Sigmoid colon (tissue), 7 donors: ENCODE measurements at places on chromosomes 6 and 20. TPM values are rescaled to one million over a fixed set of nuclear protein-coding genes. Genes with fewer than 3 reads are reported as not detected.

GRCh38 chr20:44489931-44490330 is 14.3 kb downstream of the TTPAL start:
- no peak for DNase-seq

GRCh38 chr6:30752157-30752927 is 8.0 kb upstream of the IER3 start:
- peak; percentile 98 for DNase-seq

The BMP2 gene
- 2.8 TPM for total RNA-seq

The NFATC2 gene
- 5.0 TPM for total RNA-seq

GRCh38 chr6:7975764-7976146 is 65.2 kb upstream of the TXNDC5 start:
- no peak for DNase-seq

- DNase-seq: no peak
Measured at GRCh38 chr6:95780037-95780436, 202.7 kb downstream of the MANEA start.

GRCh38 chr6:124470803-124471202 is 491.4 kb upstream of the RNF217 start:
- no peak for DNase-seq

- DNase-seq: no peak
Measured at GRCh38 chr20:62622877-62623487, 19.3 kb upstream of the SLCO4A1 start.

GRCh38 chr6:53238311-53238710 is 89.7 kb upstream of the GCM1 start:
- no peak for DNase-seq

DNA sequence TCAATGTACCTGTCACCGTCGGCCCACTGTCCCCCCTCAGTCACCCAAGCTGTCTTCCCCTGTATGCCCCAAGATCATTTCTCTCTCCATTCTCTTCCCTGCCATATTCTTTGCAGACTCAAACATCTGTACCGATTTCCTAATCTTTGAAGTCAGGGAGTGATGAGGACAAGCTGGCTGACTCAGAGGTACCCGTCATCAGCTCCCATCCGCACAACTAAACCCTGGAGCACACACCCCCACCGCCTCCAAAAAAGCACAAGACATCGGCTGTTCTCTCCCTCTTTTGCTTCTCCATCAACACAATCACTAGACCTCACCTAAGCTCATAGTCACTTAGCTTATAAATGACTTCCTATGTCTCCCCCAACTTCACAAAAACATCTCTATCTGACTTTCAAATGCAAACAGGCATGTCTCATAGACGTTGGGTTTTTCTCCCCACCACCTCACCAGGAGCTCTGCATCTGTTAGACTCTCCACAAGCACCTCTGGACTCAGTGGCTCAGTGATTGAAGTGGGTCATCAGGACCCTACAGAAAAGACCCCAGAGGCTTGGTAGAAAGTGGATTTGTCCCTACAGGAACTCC is 11.5 kb upstream of the NFATC2 start:
- no peak for DNase-seq

GRCh38 chr6:125789167-125789566 is 1.6 kb upstream of the NCOA7 start:
- DNase-seq: peak; percentile 74

- no peak for DNase-seq
Measured at GRCh38 chr6:158643836-158644230, 710 bp downstream of the DYNLT1 start.

DNA sequence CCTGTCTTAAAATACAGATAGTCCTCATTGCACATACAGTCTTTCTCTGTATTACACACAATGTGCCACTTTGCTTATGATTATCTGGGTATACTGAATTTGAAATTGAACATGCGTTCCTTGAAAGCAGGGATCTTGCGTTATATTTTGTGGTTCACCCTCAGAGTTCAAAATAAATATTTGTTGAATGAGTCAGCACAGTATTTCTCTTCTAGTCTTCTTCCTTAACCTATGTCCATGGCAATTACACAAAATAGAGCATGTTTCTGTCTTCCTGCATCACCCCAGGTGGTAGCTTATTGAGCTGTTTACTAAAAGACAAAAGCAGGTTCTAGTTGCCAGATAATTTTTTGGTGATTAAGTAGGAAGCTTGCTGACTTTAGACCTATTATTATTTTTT is 272.9 kb upstream of the FERMT1 start:
- DNase-seq: no peak

DNA sequence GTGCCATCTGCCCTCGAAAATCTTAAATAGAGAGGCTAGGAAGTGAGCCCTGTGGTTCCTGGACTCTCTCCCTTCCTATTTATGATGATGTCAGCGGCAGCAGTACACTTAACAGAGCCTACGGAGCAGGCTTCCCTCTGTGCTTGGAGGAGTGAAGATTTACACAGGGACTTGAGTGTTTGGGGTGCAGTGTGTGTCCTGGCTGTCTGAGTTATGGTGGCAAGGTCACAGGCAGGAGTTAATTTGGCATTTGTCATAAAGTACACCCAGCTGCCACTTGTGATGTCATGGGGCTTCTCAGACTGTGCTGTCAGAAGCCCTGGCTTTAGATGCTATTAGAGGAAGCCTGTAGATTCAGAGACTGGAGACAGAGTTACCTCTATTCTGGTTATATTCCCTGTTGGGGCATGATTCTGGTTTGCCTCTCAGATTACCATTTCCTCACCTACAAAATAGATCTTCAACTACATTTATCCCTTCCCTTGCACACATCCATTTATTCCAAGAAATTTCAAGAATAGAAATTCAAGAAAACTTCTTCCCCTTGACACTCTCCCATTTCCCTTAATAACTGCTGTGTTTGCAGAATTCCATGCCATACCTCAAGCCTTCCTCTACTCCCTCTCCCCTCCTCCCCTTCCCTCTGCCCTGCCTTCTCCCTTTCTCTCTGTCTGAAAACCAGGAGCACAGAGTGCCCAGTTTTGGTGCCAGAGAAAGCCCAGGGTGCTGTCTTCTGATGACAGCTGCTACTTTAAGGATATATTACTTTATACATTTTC is 72.1 kb downstream of the SLC24A3 start:
- DNase-seq: peak; percentile 75

GRCh38 chr6:100482698-100483097 is 18.0 kb upstream of the SIM1 start:
- no peak for DNase-seq

GRCh38 chr6:142187209-142187608 is 40.1 kb downstream of the VTA1 start:
- DNase-seq: no peak

- peak; percentile 78 for DNase-seq
Measured at GRCh38 chr6:125201961-125202729, 48.6 kb downstream of the TPD52L1 start.

DNA sequence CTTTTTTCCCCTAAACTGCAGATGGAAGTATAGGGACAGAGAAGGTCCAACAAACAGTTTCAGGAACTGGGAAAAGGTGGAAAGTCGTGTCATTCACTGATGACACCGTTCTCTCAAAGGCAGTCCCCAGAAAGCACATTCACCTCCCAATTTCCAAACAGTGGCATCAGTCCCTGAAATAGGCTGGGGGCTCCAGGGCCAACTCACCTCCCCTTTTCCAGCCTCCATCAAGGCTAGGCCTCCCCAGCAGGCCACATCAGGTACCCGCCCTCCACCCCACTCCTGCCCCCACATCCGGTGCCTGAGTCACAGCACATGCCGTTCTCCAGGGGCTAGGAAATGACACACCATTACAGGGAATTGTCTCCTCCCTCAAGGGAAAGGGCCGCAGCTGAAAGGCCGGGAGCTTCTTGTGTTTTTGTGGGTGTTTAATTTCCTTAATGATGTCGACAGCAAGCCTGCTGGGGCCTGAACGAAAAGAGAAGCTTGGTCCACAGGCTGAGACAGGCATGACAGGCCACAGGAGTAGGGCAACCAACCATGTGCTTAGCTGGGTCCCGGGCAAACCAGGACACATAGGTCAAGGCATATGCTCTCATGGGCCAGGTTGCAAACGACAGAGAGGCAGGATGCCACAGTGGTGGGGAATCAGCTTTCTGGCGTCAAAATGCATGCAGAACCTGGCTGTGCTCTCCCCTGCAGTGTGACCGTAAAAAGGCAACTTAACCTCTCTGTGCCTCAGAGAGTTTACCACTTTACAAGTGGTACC is 39.2 kb downstream of the ZMYND8 start:
- peak; percentile 95 for DNase-seq

GRCh38 chr6:170221753-170222400 is 69.0 kb downstream of the DLL1 start:
- peak; percentile 21 for DNase-seq

DNA sequence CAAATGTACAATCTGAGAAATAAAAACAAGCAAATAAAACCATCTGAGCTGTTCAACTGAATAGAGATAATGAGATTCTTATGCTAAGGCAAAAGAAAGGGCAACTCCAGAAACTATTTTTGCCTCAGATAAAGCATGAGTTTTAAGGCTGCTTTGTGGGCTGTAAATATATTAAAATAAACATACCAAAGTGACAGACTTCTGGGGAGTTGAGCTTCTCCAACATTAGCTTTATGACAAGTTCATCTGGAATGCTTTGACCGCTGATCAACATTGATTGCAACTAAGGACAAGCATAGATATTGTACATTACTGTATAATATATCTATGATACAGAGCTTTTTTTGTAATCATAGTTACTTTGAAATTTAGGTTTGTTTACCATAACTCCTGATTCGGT is 19.3 kb downstream of the AK9 start:
- no peak for DNase-seq

DNA sequence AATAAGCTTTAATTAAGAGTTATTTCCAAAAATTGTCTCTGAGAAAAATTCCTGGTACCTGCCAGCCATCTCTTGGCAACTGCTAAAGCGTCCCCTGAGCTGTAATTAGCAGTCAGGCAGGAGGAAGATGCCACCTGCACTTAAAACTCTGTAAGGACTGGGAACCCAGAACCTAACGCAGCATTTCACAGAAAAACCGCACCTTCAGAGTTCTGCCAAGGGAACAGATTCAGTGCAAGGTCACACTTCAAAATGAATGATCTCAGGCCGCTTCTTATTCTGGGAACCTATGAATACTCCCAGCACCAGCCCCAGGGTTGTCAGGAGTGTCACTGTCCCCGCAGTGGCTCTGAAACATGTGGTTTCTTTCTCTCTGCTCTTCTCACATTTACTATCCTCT is 36.7 kb downstream of the INSM1 start:
- DNase-seq: no peak

GRCh38 chr20:20317621-20318364 is 50.1 kb upstream of the INSM1 start:
- no peak for DNase-seq

DNA sequence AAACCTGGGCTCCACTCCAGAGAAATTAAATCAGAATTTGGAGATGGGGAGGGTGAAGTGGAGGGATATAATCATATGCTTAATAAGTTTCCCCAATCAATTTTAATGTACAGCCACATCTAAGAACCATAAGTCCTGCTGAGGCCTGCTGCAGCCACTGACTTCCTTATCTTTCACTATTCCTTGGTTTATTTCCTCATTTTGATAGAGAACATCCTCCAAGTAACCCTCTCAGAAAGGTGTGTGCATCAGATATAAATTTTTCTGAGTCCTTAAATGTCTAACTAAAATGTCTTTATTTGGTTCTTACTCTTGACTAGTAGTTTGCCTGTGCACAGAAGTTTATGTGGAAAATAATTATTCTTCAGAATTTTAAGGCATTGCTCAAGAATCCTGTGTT is 23.7 kb upstream of the SIRT5 start:
- DNase-seq: no peak

- DNase-seq: peak; percentile 62
Measured at GRCh38 chr20:61938839-61939690, 126.6 kb downstream of the TAF4 start.

DNA sequence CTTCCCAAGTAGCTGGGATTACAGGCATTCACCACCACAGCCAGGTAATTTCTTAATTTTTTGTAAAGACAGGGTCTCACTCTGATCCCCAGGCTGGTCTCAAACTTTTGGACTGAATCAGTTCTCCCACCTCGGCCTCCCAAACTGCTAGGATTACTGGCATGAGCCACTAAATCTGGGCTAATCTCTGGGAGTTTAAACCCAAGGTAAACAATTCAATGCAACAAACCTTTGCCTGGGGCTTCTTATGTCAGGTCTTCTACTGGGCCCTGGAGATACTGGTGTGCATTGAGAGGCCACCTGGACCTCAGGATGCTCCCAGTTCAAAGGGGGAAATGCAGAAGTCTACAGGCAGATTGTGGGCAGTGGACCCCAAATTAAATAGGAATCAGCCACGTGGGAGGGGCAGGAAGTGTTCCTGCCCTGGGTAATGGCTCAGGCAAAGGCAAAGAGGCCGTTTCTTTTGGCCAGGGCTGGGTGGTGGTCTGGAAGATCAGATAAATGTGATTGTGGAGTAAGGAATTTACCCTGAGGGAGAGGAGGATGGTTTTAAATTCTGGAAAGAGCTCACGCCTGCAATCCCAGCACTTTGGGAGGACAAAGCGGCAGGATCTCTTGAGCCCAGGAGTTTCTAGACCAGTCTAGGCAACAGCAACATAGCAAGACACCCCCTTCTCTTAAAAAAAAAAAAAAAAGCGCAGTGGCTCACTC is 1.3 kb upstream of the MYBL2 start:
- DNase-seq: no peak

- DNase-seq: no peak
Measured at GRCh38 chr20:63306673-63307537, 13.9 kb downstream of the COL20A1 start.

The SOBP gene
- 23.8 TPM for total RNA-seq

GRCh38 chr6:83962582-83962981 is 71.0 kb upstream of the MRAP2 start:
- no peak for DNase-seq

- no peak for DNase-seq
Measured at GRCh38 chr6:88867841-88868731, 95.3 kb downstream of the RNGTT start.

The SH3BGRL2 gene
- total RNA-seq: 30.6 TPM

GRCh38 chr6:39617520-39617919 is 107.7 kb downstream of the KIF6 start:
- no peak for DNase-seq

The LAMA4 gene
- 95.3 TPM for total RNA-seq

GRCh38 chr20:40966103-40966502 is 62.5 kb upstream of the TOP1 start:
- peak; percentile 38 for DNase-seq

- DNase-seq: no peak
Measured at GRCh38 chr20:13545790-13546189, 92.9 kb downstream of the TASP1 start.

- DNase-seq: no peak
Measured at GRCh38 chr6:28741363-28741762, 182.4 kb downstream of the TRIM27 start.

- DNase-seq: no peak
Measured at GRCh38 chr6:79756496-79756895, 125.4 kb downstream of the SH3BGRL2 start.

GRCh38 chr6:162753775-162754174 is 26.0 kb downstream of the PACRG start:
- no peak for DNase-seq

DNA sequence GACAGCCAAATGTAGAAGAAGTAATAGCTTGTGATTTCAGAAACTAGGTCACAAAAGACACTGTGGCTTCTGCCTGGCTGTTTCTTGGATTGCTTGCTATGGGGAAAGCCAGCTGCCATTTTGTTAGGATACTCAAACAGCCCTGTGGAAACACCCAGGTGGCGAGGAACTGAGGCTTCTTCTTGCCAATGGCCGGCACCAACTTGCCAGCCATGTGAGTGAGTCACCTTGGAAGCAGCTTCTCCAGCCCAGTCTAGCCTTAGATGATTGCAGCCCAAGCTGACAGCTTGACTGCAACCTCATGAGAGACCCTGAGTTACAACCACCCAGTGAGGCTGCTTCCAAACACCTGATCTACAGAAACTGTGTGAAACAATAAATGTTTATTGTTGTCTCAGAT is 11.9 kb upstream of the KIAA1755 start:
- DNase-seq: peak; percentile 38

GRCh38 chr6:166435574-166435973 is 52.8 kb upstream of the MPC1 start:
- no peak for DNase-seq
